ENCODE measurements at places on chromosomes 2 and 18. TPM values are rescaled to one million over a fixed set of nuclear protein-coding genes. Genes with fewer than 3 reads are reported as not detected.

LYPD1 gene
- 16.3 TPM for total RNA-seq

C2orf74 gene
- 20.4 TPM for total RNA-seq

SPATA3 gene
- total RNA-seq, result not detected

KIAA2012 gene
- total RNA-seq, result not detected

XDH gene
- 1.8 TPM for total RNA-seq

L3MBTL4 gene
- total RNA-seq, result not detected

GRB14 gene
- 3.5 TPM for total RNA-seq

IL1RL1 gene
- total RNA-seq, result 1.1 TPM

SALL3 gene
- not detected for total RNA-seq

REG3A gene
- not detected for total RNA-seq

ACMSD gene
- not detected for total RNA-seq

AP1S3 gene
- 29.0 TPM for total RNA-seq

SPATS2L gene
- 141 TPM for total RNA-seq

C18orf32 gene
- total RNA-seq, result 20.8 TPM

UNC50 gene
- total RNA-seq, result 31.1 TPM

ADI1 gene
- total RNA-seq, result 57.9 TPM

BMP10 gene
- total RNA-seq, result not detected

FKBP1B gene
- 9.2 TPM for total RNA-seq

CFC1 gene
- not detected for total RNA-seq

SLC14A1 gene
- total RNA-seq, result not detected

DPP4 gene
- total RNA-seq, result 0.69 TPM

C2orf66 gene
- 0.19 TPM for total RNA-seq

HMSD gene
- total RNA-seq, result not detected

AQP4 gene
- total RNA-seq, result not detected

ELOA2 gene
- total RNA-seq, result not detected

SERPINB10 gene
- not detected for total RNA-seq

ANO7 gene
- total RNA-seq, result 1.7 TPM

CRACDL gene
- 0.32 TPM for total RNA-seq

DARS1 gene
- 55.8 TPM for total RNA-seq

NEURL3 gene
- 1.6 TPM for total RNA-seq

CRYGC gene
- total RNA-seq, result not detected

WNT10A gene
- total RNA-seq, result not detected

GKN1 gene
- total RNA-seq, result 0.48 TPM

PDCD1 gene
- total RNA-seq, result not detected

ADRA2B gene
- total RNA-seq, result 0.06 TPM

PPP4R3B gene
- total RNA-seq, result 32.3 TPM

ZNF397 gene
- 2.7 TPM for total RNA-seq

TMEM247 gene
- total RNA-seq, result not detected

GALNT3 gene
- not detected for total RNA-seq

RND3 gene
- 75.4 TPM for total RNA-seq

IL36B gene
- not detected for total RNA-seq

C2orf81 gene
- 3.5 TPM for total RNA-seq

TBC1D8 gene
- 50.6 TPM for total RNA-seq

UGT1A3 gene
- total RNA-seq, result 0.13 TPM

FBXO15 gene
- total RNA-seq, result 1.6 TPM

KCNIP3 gene
- total RNA-seq, result 1.7 TPM

DSG4 gene
- not detected for total RNA-seq

Data from A549 treated with RU486 at 1 μM for 4 hours (cell line).